ENCODE measurements at places on chromosomes 6 and 20. TPM values are rescaled to one million over a fixed set of nuclear protein-coding genes. Genes with fewer than 3 reads are reported as not detected.

The SLC12A5 gene
- not detected for total RNA-seq

GRCh38 chr6:4906293-4907276 is 97.3 kb downstream of the RPP40 start:
- no peak overlapping the region for H3K27ac ChIP-seq
- peaks cover 36% of the 10 kb centered on the region for H3K4me1 ChIP-seq
- no peak overlapping the region for H3K4me3 ChIP-seq
- peaks cover 36% of the 10 kb centered on the region for H3K36me3 ChIP-seq
- no peak for DNase-seq

DNA sequence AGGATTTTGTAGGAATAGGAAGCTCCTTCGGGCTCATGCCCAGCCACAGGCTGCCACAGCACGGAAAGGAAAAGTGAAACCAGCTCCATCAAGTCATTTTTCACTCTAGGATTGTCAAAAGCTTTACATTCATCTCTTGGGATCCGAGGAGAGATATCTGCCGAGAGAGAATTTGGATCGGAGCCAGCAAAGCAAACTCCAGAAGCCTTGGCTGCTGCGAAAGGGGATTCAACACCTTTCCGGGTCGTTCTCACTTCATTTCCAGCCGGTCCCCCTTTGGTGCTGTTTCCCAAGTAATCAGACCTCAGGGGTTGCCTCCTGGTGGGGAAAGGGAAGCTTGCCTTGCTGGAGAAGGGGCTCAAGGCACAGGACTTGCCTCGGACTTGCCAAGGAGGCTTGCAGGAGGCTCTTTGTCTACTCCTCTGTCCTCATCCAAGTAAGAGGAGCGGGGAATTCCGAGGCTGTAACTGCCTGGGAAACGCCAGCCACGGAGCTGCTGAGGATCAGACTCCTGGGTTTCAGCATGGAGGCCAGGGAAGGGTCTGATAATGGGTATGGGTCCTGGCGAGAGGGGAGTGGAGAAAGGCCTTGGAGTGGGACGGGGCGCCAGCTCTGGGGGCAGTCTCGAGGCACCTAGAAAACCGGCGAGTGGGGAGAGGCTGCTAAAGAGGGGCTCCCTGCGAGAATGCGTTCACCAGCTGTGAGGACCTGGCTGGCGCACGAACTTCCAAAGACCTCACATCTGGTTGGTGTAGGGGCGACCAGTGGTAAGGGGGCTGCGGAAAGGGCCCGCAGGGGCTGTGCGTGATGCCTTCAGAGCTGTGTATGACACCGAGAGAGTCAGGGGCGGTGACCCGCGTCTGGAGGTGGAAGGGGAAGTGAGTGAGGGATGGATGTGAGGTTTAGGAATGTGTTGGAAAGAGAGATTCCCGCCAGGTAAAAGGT is 702 bp downstream of the ETV7 start:
- peak; percentile 8 for DNase-seq
- H3K27ac ChIP-seq: peak overlapping the region; percentile 52
- no peaks in the 10 kb centered on the region for H3K36me3 ChIP-seq
- peaks cover 28% of the 10 kb centered on the region for H3K27me3 ChIP-seq
- H3K4me1 ChIP-seq: peaks cover 26% of the 10 kb centered on the region

The TGIF2 gene
- total RNA-seq: 9.2 TPM

The COL21A1 gene
- not detected for total RNA-seq

DNA sequence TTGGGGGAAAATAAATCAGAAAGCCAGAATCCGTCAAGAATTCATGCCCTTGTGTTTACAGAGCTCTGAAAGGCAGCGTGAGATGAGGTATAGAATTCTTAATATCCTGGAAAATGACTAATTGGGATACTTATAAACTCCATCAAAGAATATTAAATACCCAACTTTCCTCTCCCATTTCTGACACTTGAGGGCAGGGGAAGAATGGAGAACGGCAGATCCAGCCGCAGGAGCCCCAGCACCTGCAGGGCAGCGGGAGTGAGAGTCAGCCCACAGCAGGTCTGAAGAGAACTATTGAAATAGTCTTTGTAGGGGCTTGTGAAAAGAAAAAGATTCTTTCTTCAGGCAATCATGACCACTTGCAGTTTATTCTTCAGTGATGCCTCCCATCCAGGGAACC is 107.2 kb downstream of the AGPAT4 start:
- DNase-seq: no peak
- no peak overlapping the region for H3K4me3 ChIP-seq
- peaks cover 16% of the 10 kb centered on the region for H3K36me3 ChIP-seq
- no peak overlapping the region for H3K27ac ChIP-seq

The ADAM33 gene
- total RNA-seq: 90.9 TPM

DNA sequence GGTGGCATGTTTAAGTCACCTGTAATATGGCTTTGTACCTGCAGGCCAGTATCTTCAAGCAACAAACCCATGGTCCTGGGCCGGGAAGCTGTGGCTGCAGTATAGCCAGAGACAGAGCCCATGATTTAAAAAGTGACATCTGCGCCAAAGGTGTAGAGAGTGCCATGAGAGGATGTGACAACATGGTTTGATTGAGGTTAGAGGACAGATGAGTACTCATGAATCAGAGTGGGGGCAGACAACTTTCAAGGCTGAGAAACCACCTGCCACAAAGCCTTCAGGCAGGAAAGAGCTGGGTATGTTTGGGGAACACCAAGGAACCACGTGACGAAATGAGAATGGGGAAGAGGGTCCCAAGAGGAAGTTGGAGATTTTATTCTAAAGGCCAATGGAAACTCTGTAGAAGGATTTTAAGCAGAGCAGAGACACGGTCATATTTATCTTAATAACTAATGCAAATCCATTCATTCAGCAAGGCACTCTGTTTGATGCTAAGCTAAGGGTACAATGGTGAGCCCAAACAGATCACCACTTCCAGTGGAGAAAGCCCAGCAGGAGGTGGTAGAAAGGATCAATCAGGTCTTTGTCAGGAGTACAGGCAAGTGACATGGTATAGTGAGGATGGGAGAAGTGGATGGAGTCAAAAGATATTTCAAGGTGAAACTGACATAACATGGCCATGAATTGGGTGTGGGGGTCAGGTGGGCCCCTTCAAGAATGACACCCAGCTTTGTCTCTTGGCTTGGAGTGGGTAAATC is 3.4 kb upstream of the MICAL1 start:
- H3K36me3 ChIP-seq: peaks cover 10% of the 10 kb centered on the region
- H3K4me1 ChIP-seq: peaks cover 51% of the 10 kb centered on the region
- H3K27ac ChIP-seq: no peak overlapping the region
- no peak overlapping the region for H3K4me3 ChIP-seq

- H3K4me1 ChIP-seq: peaks cover 19% of the 10 kb centered on the region
- peak overlapping the region; percentile 96 for H3K4me3 ChIP-seq
- peak overlapping the region; percentile 96 for H3K27ac ChIP-seq
These were observed 978 bp downstream of the HLA-A start for GRCh38 chr6:29943053-29943966.

The DSP gene
- 62.6 TPM for total RNA-seq

The LY6G6F gene
- total RNA-seq: not detected

DNA sequence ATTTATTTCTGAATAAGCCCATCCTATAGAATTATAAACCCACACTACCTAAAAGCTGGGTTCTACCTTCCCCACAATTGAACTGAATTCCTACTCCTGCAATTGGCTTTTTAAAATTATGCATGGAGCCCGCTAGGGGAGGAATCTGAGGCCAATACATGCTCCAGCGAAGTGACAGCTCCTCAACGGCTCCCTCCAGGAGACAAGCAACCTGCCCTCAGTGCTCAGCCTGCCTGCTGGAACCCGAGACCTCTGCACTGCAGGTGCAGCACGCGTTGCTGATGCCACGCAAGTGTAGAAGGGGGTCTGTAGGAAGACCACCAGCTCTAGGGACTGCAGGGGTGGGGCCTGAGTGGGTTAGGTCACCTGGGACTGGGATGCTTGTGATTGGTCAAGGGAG is 170.2 kb upstream of the CDYL start:
- no peak overlapping the region for H3K27ac ChIP-seq
- H3K27me3 ChIP-seq: no peaks in the 10 kb centered on the region
- H3K36me3 ChIP-seq: peaks cover 5% of the 10 kb centered on the region

DNA sequence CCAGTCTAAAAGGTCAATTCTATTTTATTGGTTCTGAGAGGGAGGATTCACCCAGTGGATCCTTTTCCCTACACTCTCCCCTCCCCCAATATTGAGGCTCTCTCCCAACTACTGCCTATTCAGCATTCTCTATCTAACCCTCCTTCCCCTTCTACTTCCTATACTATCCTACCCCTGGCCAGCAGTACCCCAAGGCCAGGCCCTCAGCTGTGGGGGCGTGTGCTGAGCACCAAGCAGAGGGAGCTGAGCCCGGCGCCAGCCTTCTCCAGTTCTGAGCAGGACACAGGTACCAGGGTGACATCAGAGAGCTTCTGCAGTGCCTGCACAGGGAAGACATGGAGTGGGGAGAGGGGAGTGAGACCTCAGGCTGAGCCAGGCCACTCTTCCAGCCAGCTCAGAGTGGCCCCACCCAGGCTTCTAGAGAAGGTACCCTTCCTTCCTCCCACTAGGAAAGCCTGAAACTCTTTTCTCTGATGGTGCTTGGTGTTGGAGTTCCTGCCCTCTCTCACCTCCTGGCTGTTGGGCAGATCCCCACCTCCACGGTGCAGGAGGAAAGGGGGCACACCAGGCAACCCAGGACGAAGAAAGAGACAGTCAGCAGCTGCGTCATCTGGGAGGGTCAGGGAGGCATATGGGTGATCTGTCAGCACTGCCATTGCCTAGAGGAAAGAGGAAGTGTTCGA is 1.9 kb downstream of the DDAH2 start:
- DNase-seq: no peak
- no peak overlapping the region for H3K27ac ChIP-seq
- peak overlapping the region; percentile 18 for H3K4me3 ChIP-seq
- H3K27me3 ChIP-seq: peaks cover 6% of the 10 kb centered on the region
- peaks cover 32% of the 10 kb centered on the region for H3K4me1 ChIP-seq

DNA sequence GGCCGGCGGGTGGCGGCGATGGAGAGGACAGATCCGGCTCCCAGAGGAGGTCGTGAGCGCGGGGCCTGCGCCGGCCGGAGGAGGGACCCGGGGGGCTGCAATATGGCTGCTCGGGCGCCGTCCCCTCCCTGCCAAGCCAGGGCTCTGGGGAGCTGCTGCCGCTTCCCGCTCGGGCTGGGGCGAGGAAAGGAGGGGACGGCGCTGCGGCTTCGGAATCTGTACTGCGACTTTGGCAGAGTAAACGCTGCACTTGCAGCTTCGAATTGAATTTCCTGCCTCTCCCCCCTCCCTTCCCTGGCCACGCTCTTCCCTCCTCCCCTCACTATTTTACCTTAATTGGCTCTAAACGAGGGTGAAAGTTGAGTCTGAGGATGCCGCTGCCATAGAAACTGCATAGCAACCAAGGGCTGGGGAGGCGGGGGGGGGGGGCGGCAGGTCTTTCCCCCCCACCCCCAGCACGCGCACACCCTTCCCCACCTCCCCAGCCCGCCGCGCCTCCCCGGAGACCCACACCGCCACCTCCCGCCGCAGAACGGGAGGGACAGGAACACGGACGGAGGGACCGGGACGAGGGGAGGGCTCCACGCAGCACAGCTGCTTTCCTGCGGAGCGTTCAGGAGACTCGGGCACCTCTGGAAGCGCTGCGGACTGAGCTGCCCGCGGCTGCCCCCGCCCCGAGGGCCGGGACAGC is 93.9 kb downstream of the RNASET2 start:
- H3K36me3 ChIP-seq: no peaks in the 10 kb centered on the region
- H3K4me1 ChIP-seq: no peaks in the 10 kb centered on the region
- H3K27ac ChIP-seq: no peak overlapping the region
- peaks cover 16% of the 10 kb centered on the region for H3K27me3 ChIP-seq

DNA sequence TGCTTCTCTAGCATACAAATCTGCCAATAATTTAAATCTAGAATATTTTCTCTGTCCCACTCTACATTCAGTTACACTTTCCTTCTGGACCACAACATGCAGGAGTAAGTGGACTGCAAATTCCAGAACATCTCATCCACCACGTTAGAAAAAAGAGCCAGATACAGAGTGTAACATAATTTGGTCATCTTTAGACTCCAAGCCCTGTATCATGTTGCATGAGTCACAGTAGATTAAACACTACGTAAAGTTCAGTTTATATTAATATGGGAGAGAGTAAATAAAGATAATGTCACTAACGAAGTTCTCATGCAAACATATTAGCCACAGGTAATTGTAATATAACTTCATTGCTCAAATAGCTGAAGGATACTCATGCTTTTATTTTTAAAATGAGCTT is 327.0 kb downstream of the C6orf118 start:
- H3K27ac ChIP-seq: no peak overlapping the region
- H3K4me3 ChIP-seq: no peak overlapping the region
- no peak for DNase-seq
- no peaks in the 10 kb centered on the region for H3K36me3 ChIP-seq
- H3K4me1 ChIP-seq: no peaks in the 10 kb centered on the region

- peaks cover 2% of the 10 kb centered on the region for H3K27me3 ChIP-seq
- H3K27ac ChIP-seq: no peak overlapping the region
- no peak for DNase-seq
These were observed 86.2 kb upstream of the THBS2 start for GRCh38 chr6:169339731-169340309.

GRCh38 chr6:114376611-114377175 is 33.9 kb upstream of the HS3ST5 start:
- H3K27ac ChIP-seq: no peak overlapping the region
- H3K4me3 ChIP-seq: no peak overlapping the region
- H3K27me3 ChIP-seq: no peaks in the 10 kb centered on the region
- H3K4me1 ChIP-seq: no peaks in the 10 kb centered on the region
- DNase-seq: no peak

DNA sequence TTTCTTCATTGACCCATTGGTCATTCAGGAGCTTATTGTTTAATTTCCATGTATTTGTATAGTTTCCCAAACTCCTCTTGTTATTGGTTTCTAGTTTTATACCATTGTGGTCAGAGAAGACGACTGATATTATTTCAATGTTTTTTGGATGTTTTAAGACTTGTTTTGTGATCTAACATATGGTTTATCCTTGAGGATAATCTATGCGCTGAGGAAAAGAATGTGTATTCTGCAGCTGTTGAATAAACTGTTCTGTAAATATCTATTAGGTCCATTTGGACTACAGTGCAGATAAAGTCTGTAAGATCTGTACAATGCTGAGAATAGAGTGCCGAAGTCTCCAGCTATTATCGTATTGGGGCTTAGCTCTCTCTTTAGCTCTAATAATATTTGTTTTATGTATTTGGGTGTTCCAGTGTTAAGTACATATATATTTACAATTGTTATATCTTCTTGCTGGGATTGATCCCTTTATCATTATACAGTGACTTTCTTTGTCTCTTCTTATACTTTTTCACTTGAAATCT is 223.3 kb upstream of the ZNF217 start:
- H3K36me3 ChIP-seq: peaks cover 5% of the 10 kb centered on the region
- no peak overlapping the region for H3K27ac ChIP-seq
- no peak overlapping the region for H3K4me3 ChIP-seq
- no peaks in the 10 kb centered on the region for H3K27me3 ChIP-seq

The MATN4 gene
- not detected for total RNA-seq
